Right ventricle myocardium inferior (tissue), 1 donor: ENCODE measurements at places on chromosomes 1 and 21. TPM values are rescaled to one million over a fixed set of nuclear protein-coding genes. Genes with fewer than 3 reads are reported as not detected.

DNA sequence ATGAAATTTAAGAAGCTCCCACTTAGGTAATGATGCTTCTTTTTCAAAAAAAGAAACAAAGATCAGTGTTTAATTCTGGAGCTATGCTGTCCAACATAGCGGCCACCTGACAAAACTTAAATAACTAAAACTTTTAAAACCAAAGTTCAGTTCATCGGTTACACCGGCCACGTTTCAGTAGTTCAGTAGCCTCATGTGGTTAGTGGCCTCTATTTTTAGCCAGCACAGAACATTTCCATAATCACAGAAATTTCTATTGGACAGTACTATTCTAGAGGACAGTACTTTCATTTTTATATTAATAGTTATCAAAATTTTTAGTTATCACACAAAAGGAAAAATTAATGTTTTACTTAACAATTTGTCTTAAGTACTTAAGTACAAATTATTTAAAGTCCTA is 141.0 kb downstream of the USP25 start:
- no peak for DNase-seq

GRCh38 chr1:233908092-233908491 is 3.6 kb downstream of the SLC35F3 start:
- DNase-seq = no peak

Gene LIN28A
- not detected for total RNA-seq

Gene PLEKHA6
- total RNA-seq = 18.7 TPM

DNA sequence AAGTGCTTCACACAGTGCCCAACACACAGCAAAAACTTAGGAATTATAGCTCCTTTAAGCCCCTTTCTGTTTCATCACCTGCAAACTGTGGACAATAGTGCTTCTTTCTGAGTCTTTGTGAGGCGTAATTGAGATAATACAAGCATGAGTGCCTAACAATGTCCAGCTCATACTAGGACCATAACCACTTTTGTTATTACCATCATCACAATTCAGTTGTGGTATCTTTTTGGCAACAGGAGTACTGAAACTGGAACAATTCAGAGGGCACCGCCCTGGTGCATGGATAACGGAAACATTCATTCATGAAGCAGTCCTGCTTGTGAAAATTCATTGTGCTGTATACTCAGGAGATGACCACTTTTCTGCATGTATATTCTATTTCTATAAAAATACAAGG is 18.2 kb downstream of the DNAJC11 start:
- no peak for DNase-seq

- no peak for DNase-seq
Measured at GRCh38 chr21:42171091-42172053, 47.6 kb upstream of the ABCG1 start.

DNA sequence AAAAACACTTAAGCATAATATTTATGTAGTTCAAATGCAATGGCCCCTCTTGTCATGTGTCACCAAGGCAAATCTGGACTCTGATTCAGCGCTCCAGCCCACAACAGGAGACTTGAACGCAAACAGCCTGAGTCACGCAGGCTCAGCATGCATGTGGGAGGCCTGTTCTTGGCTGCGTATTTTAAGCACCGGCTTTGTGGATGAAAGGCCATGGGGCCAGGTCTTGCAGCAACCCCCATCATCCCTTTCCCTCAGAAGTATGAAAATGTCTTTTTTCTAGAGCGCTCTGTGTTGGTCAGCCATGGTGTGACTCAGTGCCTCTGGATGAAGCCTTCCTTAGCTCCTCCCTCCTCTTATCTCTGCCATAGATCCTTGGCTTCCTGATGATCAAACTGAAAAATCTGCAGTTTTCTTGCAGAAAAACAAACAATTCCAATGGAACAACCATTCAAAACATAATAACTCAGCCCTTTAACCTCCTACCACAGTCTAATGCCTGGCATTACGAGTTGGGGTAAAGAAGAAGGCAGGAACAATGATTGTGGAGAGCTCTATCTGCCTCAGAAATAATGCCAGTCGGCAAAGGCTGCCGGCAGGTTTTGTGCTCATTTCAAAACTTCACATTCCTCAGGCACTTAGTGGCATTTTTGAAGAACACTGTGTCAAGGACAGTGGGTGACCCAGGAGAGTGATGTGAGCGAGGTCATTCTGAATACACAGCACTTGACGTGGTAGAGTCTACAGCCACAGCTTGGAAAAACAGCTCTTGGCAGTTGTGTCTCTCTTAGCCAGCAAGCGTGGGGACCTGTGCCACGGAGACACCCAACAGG is 167.5 kb downstream of the CLIC6 start:
- DNase-seq = peak; percentile 74

Gene CENPS
- total RNA-seq = 7.6 TPM

GRCh38 chr1:166876540-166876838 is 425 bp upstream of the TADA1 start:
- DNase-seq = no peak

Gene SPRR2E
- not detected for total RNA-seq

Gene OR1C1
- not detected for total RNA-seq

GRCh38 chr1:119373465-119373864 is 4.9 kb downstream of the HAO2 start:
- no peak for DNase-seq

DNA sequence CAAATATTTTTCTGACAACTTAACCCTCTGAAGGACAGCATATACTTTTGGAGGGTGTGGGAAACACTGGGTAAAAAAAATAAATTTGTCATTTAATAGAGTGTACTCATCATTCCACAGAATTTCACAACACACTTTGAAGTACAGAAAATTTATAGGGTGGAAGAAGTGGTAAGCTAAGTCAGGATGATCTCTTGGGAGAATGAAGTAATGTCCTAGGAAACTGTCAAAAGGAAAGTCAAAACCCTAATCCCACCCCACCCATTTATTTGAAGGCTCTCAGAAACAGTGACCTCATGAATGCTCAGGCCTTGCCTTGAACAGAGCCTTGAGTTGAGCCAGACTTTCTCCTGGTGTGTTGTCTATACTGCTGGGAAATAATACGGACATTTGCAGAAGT is 7.3 kb upstream of the UAP1 start:
- no peak for DNase-seq

GRCh38 chr1:196295766-196296165 is 312.5 kb downstream of the KCNT2 start:
- no peak for DNase-seq

- no peak for DNase-seq
Measured at GRCh38 chr1:24599265-24599664, 43.4 kb downstream of the NCMAP start.

GRCh38 chr1:160907976-160908375 is 23.0 kb upstream of the ITLN1 start:
- DNase-seq = no peak

Gene ZYG11B
- total RNA-seq = 74.0 TPM

GRCh38 chr1:40372658-40373322 is 737 bp upstream of the SMAP2 start:
- DNase-seq = no peak

GRCh38 chr1:97138515-97139032 is 417.0 kb downstream of the PTBP2 start:
- DNase-seq = no peak

DNA sequence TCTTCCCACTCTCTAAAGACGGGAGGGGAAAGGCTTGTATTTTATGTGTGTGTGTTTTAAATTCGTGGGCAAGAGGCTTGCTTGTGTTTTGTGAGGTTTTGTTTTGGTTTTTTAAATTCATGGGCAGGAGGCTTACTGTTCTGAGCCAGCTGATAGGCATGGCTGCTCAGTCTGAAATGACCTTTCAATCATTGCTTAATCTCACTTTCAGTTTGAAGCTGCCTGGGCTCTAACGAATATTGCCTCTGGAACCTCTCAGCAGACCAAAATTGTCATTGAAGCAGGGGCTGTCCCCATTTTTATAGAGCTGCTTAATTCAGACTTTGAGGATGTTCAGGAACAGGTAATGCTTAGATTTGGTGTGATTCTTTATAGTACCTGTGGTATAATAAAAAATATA is 20.3 kb upstream of the TXLNA start:
- no peak for DNase-seq

DNA sequence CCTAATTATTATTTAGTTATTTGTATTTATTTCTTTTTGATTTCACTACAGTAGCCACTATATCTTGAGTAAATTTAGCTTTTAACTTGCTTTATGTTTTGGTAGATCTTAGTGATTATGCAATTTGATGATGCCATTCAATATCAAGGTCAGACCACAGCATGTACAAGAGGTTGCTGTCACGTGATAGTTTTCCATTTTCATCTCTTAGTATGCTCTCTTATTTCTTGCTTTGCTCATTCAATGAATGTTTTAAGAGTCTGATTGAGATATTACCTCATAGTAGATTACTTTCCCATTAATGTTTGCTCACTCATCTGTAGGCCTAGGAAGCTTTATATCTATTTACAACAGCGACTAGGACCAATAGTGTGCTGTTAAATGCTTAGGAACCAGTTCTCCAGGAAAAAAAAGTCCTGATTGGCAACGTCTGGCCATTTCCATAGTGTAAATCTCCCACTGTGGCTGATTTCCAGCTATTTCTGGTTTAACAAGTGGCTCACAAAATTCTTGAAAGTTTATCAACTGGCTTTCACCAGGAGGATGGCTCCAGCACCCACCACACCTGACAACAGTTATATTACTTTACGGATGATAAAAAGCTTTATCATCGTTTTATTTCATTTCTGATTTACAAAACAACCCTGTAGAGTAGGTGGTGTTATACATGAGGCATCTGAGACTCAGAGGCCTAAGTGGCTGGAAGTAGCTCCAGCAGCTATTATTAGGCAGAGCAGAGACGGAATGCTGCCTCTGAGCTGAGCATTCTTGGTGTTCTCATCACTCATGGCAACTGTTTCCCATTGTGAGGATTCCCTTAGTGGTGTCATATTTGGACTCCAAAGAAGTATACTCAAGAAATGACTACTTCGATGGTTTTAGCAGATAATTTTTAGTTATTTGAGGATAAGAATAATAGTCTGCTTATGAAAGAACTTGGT is 235.2 kb downstream of the DISC1 start:
- no peak for DNase-seq

GRCh38 chr1:46961066-46961758 is 19.9 kb upstream of the CYP4A11 start:
- DNase-seq = no peak

GRCh38 chr1:169906938-169907337 is 13.2 kb upstream of the SCYL3 start:
- DNase-seq = no peak

- no peak for DNase-seq
Measured at GRCh38 chr1:6962478-6962995, 177.3 kb downstream of the CAMTA1 start.

DNA sequence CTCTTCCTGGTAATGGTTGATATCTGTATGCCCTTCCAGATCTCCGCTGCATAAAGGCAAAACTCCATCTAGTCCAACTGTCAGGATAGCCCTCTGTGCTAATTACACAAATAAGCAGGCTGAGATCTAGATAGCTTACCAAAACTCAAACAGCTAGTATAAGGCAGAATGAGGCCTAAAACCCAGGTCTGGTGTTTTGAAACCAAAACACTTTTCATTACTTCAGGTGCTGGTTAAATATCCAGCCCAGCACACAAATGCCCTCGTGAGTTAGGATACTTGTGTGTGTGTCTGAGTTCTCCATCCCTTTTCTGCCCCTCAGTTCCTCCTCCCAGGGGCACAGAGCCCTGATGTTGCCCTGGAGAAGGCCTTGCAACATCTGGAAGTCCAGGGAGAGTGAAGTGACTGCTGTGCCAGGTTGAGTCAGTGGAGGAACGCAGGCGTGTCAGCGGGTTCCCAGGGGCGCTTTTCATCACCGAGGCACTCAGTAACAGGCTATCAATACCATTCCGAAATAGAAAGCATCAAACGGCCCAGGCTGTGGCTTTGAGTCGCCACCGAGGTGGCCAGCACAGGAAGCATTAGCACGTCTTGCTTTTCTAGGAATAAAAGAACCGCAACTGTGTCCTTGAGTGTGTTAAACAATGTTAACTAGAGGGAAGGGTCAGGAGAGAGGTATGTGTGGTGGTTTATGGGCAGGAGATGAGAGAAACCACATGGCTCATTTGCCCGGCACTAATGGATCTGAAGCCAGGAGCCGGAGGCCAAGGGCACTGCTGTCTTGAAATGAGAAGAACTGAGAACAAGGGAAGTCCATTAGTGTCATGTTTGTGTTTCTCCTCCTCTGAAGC is 90.7 kb upstream of the WLS start:
- DNase-seq = no peak

- DNase-seq = no peak
Measured at GRCh38 chr1:218339267-218339831, 5.8 kb upstream of the TGFB2 start.

DNA sequence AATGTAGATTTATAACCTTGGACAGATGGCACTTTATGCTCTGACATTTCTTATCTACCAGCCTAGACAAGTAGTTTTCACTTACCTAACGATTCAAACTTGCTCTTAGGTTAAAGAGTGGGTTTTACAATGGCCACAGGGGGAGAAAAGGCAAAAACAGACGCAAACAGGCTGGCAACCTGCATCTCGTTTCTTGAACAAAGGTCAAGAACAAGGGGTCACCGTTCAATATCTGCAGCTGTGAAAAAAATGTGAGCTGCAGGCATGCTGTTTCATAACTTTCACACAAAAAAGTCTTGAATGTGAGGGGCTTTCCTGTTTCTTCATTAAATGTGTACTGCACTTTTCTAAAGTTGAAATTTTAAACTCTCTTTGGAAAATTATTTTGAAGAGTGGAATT is 49.4 kb downstream of the SYDE2 start:
- DNase-seq = no peak

- no peak for DNase-seq
Measured at GRCh38 chr1:60390593-60391282, 317.2 kb upstream of the C1orf87 start.

- no peak for DNase-seq
Measured at GRCh38 chr1:99728494-99729235, 37.8 kb downstream of the FRRS1 start.

Gene GPR153
- total RNA-seq = 10.6 TPM

DNA sequence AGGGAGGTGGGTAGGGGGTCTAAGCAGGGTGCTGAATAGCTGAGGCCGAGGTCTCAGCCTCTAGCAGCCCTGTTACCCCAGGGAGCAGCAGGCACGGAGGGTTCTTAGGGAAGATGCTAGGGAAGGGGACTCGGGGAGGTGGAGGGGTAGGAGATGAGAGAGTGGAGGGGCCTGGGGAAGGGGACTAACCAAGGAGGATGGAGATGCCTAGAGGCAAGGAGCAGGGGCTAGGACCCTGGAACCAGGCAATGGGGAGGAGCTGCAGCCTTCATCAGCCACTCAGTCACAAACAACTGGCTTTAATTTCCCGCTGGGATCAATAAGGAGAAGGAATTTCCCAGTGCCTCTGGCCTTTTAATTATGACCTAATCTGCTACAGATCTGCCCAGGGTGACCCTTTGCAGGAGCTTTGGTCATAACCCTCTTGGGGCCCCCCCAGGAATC is 2.9 kb upstream of the CRABP2 start:
- DNase-seq = no peak

DNA sequence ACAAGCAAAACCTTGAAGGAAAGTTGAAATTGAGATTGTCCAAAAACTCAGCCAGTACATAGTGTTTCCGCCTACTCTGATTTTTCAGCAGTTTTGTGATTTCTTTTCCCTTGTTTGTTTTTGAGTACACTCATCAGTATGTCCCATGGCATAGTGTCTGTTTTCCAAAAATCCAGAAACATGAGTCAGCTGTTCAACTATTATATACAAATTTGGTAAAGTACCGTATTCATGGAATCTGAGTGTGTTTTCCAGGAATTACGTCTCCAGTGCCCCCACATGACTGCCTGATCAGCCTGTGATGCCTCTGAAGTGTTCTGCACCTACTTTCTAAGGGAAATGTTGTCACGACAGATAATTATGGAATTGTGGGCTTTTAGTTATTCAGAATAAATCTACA is 186.8 kb downstream of the LTN1 start:
- DNase-seq = no peak

Gene ANKRD65
- 3.0 TPM for total RNA-seq

Gene S100A6
- 265 TPM for total RNA-seq

Gene TACSTD2
- 0.14 TPM for total RNA-seq

GRCh38 chr1:227792216-227793078 is 23.0 kb upstream of the PRSS38 start:
- DNase-seq = no peak
